ENCODE measurements at places on chromosomes 12 and 14.

DNA sequence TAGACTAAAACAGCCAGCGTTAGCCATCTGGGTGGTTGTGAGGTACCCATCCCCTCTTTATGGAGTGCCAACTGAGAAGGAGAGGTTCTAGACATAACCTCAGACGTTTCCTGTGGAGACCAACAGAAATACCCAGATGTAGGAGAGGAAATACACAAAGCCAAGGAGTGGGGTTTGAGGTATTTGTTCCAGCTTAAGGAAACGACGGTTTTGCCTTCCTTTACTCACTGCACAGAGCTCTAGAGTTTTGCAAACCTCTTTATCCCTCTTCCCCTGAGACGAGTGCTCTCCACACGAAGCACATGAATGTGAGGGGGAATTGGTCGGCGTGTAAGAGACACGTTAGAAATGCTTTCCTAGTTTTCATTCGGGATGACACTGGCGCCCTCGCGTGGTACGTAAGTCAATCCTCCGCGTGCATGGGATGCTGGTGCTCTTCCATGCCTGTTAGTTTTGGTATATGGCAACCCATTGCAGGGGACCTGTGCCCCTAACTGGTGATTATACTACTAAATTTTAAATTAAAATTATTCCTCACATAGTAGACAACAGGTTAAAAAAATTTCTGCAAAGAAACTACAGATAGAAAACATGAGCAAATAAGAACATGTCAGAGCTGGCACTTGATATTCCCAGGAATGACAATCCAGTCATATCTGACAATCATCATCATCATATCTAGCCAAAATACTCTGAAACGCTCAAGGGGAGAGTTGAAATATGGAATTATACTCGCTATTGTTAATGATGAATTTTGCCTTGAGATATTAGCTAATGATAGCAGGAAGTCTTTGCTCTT is 121.7 kb downstream of the PPM1H start:
- DNase-seq, result peak; percentile 89

- no peak for DNase-seq
Observed at GRCh38 chr12:132467511-132467910, 22.4 kb upstream of the FBRSL1 start.

- peak; percentile 56 for DNase-seq
Observed at GRCh38 chr12:18153826-18154225, 63.8 kb upstream of the RERGL start.

- no peak for DNase-seq
Observed at GRCh38 chr12:121428883-121429282, 29.0 kb downstream of the RNF34 start.
